ENCODE measurements at places on chromosomes 3 and 15.
A peak's percentile ranks its signal among the peaks of the same experiment; 100 is the strongest.

- DNase-seq: no peak
Measured at GRCh38 chr3:30098653-30099455, 507.5 kb upstream of the TGFBR2 start.

DNA sequence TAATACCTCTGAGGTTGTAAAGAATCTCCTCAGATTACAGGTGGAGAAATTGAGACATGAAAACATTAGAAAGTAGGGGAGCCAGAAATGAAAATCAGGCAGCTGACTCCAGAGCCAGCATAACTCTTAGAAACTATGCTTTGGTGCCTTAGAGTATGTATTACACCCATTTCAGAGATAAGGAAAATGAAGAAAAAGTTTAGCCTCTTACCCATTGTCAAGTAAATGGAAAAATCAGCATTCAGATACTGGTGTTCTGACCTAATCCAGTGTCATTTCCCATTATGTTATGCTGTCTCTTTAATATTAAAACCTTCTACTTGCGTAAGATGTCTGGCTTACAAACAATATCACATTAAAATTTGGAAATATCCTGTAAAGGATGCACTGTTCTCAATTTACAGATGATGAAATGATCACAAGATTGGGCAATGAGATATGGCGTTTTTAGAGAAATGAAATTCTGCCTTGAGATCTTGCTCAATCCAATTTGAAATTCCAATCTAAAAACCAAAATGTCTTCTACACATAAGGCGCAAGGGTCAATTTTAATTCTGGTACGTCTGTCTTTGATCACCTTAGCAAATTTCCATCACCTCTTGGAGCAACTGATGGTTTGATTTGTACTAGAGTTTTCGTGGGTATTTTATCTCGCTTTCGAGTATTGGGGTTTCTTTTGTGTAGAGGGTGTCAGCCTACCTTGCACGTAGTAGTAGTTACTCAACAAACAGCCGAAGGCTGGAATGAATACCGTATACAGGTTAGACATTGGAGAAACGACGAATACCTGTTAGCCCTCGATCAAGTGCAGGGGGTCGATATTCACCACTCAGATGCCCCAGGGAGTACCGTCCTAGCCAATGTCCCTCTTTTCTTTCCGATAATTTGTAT lies 902 bp upstream of the ZCWPW2 start:
- peak; percentile 89 for DNase-seq

- no peak for DNase-seq
Measured at GRCh38 chr15:73753250-73754130, at the start of gene INSYN1. Gene INSYN1 (minus strand): TSS chr15:73753351. CDS start chr15:73751130, 2,221 bp downstream.

GRCh38 chr3:79018671-79019136 lies 749.1 kb downstream of the ROBO1 start:
- no peak for DNase-seq

DNA sequence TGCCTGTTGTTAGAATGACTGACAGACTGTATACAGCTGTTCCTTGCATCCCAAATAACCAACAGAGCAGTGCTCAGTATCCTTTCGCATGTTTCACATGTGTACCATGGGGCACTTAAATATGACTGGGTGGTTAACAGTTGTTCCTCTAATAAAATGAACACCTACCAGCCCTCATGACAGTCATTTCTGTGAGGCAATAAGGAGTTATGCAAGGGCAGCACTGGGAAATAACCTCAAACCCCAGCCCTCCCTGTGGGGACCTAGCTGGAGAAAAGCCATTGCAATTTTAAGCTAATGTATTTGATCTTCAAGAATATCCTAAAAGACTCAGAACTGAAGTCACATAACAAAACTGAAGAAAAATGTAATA lies 7.3 kb downstream of the RFT1 start:
- peak; percentile 89 for DNase-seq

- DNase-seq: no peak
Measured at GRCh38 chr3:114685161-114685560, 391.3 kb downstream of the TIGIT start.

GRCh38 chr3:125023833-125024555 lies 31.8 kb downstream of the HEG1 start:
- DNase-seq: no peak

- no peak for DNase-seq
Measured at GRCh38 chr3:52479877-52480575, 15.1 kb upstream of the STAB1 start.

DNA sequence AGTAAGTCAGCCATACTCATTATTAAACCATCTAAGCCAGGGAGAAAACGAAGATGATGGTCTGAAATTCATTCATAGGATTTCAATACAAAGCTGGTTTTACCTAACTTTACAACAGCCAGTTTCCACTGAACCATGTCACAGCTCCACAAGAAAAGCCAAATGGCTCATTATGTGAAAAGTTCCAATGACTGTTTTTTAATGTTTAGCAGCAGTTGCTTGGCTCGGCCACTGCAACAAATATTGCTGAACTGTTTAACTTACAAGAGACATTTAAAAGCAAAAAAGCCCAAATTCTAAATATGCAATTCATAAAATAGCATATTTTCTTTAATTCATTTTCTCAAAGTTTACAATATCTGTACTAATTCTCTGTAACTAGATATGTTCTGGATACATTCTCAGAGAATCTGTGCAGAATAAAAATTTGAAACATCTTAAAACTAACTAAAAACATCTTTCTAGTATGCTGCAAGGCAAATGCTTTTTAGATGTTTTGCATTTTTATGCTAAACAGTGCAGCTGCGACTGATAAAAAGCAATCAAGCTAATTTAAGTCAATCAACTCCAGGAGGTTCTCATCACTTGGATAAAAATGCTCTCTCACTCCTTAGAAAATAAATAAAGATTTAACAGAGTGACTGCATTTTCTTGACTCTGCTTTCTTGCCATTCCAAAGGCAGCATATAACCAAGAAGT lies 356.5 kb downstream of the ERC2 start:
- DNase-seq: no peak

DNA sequence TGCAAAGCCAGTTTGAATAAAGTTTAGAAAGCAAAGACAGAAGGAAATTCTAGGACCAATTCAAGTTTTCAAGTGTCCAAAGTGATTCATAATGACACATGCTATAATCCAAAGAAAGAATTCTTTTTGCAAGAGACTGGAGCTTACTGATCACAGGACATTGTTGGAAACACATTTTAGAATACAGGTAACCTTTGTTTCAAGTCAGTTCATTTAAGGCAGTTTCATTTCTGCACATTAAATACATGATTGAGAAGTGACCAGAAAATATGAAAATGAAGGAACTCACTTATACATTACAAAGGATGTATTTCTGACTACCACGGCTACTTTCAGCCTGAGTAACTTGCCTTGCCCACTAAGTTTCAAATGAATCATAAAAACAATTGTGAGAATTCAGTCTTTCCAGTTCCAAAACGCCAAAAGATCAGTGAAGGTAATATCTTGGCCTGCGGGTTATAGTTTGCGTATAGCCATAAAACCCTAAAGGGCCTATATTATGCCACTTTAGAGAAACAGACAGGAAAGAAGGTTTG lies 48.7 kb downstream of the PRICKLE2 start:
- no peak for DNase-seq

- DNase-seq: no peak
Measured at GRCh38 chr3:12854565-12854964, 13.2 kb upstream of the RPL32 start.

- no peak for DNase-seq
Measured at GRCh38 chr15:64624242-64624641, 151.1 kb downstream of the RBPMS2 start.

GRCh38 chr15:95290176-95290974 lies 1040.1 kb upstream of the NR2F2 start:
- no peak for DNase-seq

- no peak for DNase-seq
Measured at GRCh38 chr3:170907637-170908234, 701 bp downstream of the EIF5A2 start.

DNA sequence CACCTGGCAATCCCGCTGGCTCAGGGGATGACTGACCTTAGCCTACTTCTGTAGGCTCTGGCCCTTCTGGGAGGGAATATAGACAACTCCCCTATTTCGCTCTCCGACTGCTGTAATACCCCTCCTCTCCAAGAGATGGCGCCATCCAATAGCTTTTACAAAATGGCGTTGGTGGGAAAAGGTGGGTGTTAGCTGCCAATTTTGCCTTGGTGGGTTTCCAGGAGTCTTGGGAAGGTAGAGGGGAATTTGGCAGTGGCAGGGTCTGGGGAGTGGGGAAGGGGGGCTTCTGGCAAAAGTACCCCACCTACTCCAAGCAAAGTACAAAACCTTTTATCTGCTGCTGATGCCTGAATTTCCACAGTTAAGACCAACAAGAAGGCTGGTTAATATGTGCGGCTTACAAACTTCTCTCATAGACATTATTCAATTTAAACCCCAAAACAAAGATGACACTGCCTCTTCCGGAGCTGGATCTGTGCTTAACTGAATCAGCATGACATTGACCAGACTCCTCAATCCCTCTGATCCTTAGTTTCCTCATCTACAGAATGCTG lies 62.1 kb downstream of the RASGRF1 start:
- DNase-seq: peak; percentile 15

DNA sequence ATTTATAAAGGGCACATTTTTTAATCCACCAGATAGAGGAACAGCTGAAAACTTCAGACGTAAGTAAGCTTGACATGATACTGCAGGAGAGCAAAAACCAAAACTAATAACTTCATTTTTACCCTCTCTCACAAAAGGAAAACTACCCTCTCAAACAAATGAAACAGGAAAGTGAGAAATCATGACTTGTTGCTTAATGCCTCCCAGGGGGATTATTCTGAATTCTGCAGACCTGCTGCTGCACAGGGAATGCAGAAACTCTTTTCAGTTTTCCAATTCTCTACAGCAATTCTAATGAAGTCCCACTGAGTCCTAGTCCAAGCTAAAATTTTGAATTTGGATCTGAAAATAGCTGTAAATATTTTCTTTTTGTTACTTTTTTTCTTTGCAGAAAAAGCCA lies 637.1 kb upstream of the CCDC54 start:
- DNase-seq: no peak

DNA sequence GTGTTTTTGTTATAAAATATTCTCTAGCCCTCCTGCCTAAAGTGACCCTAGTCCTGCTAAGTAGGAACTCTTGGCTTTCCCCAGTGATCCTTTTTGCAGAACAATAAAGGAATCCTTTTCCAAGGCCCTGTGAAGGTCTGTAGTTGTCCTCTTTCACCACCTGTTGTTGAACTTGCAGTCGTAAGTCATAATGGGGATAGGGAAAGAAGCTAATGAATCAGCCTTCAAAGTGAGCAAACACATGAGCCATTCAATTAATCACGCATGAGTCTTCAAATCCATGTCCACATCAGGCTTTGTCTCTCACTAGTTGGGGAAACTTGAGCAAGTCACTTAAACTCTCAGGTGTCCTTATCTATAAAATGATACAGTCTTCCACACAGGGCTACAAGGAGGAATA lies 27.6 kb downstream of the ZNF860 start:
- no peak for DNase-seq

DNA sequence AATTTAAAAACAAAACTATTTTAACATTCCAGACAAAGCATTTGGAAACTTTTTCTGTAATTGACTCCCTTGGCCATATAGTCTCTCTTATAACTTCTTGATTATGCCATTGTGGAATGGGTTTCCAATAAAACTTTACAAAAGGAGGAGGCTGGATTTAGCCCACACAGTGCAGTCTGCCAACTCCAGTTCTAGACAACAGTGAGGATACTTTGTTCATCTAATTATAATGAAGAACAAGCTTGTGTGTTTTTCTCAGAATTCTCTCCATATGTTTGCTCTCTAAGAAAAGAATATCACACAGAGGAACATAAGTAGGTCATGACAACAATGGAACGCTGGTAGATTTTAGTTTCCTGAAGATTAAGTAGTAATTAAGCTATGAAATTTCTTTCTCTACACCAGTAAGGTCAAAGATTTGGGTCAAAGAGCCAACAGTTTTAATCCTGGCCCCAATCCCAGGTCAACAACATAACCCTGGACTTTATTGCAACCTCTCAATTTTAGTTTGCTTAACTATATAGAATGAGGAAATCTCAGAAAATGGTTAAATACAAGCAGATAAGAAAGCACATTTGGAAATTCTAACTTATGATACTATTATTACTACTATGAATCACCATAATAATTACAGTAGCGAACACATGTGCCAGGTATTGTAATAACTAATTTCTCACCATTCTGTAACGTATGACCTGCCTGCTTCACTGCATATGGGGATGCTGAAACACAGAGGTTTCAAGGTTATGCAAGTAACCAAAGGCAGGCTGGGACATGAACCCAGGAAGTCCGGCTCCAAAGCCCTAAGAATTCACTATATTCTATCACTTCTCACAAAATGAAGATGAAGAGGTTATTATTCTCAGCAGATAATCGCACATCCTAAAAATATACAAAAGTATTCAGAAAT lies 65.7 kb downstream of the TJP1 start:
- no peak for DNase-seq

GRCh38 chr15:78875107-78875914 lies 2.6 kb downstream of the MORF4L1 start:
- no peak for DNase-seq

- no peak for DNase-seq
Measured at GRCh38 chr15:93378558-93378957, 289.5 kb upstream of the RGMA start.
